Pancreas (tissue), 10 donors: ENCODE measurements at places on chromosomes 2 and 18. TPM values are rescaled to one million over a fixed set of nuclear protein-coding genes. Genes with fewer than 3 reads are reported as not detected.

- no peaks in the 10 kb centered on the region for H3K36me3 ChIP-seq
- H3K27ac ChIP-seq, result no peak overlapping the region
- H3K4me3 ChIP-seq, result no peak overlapping the region
- no peak for DNase-seq
- no peaks in the 10 kb centered on the region for H3K27me3 ChIP-seq
Measured at GRCh38 chr2:19675003-19675629, 226.7 kb downstream of the TTC32 start.

GRCh38 chr2:175161-175786, 88.6 kb downstream of the SH3YL1 start:
- no peaks in the 10 kb centered on the region for H3K4me1 ChIP-seq
- no peaks in the 10 kb centered on the region for H3K36me3 ChIP-seq
- no peak for DNase-seq
- H3K27me3 ChIP-seq, result no peaks in the 10 kb centered on the region
- H3K4me3 ChIP-seq, result no peak overlapping the region

DNA sequence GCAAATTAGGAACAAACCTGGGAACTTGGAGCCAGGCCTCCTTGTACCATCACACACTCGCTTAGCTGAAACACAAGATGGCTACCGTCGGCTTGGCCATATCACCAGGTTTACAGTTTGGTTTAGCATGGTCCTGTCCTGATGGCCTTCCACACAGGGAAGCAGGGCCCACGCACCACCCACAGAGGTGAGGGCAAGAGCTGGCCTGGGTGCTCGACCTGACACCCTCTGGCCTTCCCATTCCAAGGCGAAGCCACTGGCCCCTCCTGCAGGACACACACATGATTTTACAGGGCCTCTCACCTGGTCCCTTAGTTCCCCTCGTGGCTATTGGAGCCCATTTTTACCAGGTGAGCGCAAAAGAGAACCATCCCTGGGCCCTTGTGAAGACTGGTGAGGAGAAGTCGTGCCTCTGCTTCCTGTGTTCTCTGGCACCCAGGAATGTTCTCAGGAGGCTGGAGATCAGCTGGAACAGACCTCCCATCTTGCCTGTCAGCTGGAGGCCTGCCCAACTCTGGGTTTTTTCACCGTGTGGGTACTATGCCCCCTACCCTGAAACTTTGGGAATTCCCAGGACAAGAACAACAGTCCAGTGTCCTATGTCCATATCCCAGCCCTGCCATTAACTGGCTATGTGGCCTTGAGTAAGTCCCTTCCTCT, 53.0 kb upstream of the FOSL2 start:
- no peak overlapping the region for H3K4me3 ChIP-seq
- H3K27me3 ChIP-seq, result no peaks in the 10 kb centered on the region
- no peak overlapping the region for H3K27ac ChIP-seq
- no peaks in the 10 kb centered on the region for H3K36me3 ChIP-seq
- DNase-seq, result no peak
- H3K4me1 ChIP-seq, result peaks cover 25% of the 10 kb centered on the region

GRCh38 chr2:239762655-239763269, 262.4 kb downstream of the NDUFA10 start:
- no peak overlapping the region for H3K27ac ChIP-seq
- H3K36me3 ChIP-seq, result no peaks in the 10 kb centered on the region
- H3K4me1 ChIP-seq, result no peaks in the 10 kb centered on the region
- peaks cover 3% of the 10 kb centered on the region for H3K27me3 ChIP-seq

DNA sequence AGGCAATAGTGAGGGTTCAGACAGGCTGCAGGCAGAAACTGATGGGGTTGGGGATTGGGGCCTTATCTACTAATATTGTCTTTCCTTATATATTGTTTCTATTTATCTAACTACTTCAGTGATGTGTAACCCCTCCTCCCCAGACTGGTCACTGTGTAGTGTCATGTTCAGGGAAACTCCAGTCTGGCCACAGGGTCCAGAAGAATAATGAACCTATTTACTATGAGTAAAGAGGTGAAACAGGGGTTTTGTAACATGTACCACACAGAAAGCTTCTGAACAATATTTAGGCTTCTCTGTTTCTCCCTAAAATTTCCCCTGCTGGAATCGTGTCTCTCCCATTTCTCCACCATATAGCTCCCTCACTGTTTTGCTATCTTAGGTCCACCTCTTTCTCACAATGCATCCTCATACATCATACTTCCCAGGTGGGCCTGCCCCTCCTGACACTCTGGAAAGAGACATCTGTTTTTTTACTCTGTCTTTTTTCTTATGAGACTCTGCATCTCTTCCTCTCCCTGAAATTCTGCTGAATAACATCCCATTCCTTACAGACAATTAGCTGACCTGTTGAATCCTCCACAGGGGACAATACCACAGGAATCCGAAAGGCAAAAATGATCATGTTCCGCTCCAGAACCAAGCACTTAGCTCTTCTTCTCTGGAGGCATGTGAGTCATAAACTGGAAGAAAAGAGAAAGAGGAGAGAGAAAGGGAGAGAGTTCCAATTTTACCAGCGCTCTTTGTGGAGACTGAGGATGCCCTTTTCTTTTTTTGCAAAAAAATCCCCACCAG, 154.8 kb downstream of the ZEB2 start:
- no peak overlapping the region for H3K4me3 ChIP-seq
- H3K27ac ChIP-seq, result no peak overlapping the region
- no peaks in the 10 kb centered on the region for H3K36me3 ChIP-seq
- H3K27me3 ChIP-seq, result no peaks in the 10 kb centered on the region
- H3K4me1 ChIP-seq, result no peaks in the 10 kb centered on the region
- no peak for DNase-seq

DNA sequence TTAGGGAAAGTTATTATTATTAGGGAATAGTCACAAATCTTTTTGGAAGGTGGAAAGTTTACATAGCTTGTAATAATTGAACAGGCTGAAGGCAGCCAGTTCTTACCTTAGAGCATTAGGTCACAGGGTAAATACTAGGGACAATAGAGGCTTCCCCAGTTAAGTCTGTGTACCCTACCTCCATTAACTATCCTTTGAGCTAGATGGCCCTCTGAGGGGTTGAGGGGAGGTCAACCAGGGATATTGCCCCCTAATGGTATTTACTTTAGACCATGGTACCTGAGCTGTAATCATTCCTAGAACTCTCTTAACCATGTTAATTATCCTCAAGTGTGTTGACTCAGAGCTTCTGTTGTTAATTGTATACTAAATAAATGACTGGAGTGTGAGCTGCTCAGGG, 120.5 kb upstream of the SCN7A start:
- H3K4me3 ChIP-seq, result no peak overlapping the region
- no peak for DNase-seq
- H3K4me1 ChIP-seq, result no peaks in the 10 kb centered on the region
- no peaks in the 10 kb centered on the region for H3K36me3 ChIP-seq

- no peaks in the 10 kb centered on the region for H3K36me3 ChIP-seq
- no peaks in the 10 kb centered on the region for H3K4me1 ChIP-seq
- no peak overlapping the region for H3K4me3 ChIP-seq
- no peaks in the 10 kb centered on the region for H3K27me3 ChIP-seq
Measured at GRCh38 chr2:178917555-178917954, 110.3 kb upstream of the TTN start.

- H3K4me3 ChIP-seq, result no peak overlapping the region
- no peaks in the 10 kb centered on the region for H3K4me1 ChIP-seq
- H3K36me3 ChIP-seq, result no peaks in the 10 kb centered on the region
- H3K27ac ChIP-seq, result no peak overlapping the region
- DNase-seq, result peak; percentile 35
- no peaks in the 10 kb centered on the region for H3K27me3 ChIP-seq
Measured at GRCh38 chr2:25700221-25700660, 26.9 kb upstream of the DTNB start.

Gene FAM124B
- 0.09 TPM for total RNA-seq

Gene TXNDC2
- not detected for total RNA-seq

- no peak overlapping the region for H3K4me3 ChIP-seq
- no peak overlapping the region for H3K27ac ChIP-seq
- no peaks in the 10 kb centered on the region for H3K27me3 ChIP-seq
- no peak for DNase-seq
Measured at GRCh38 chr18:33459612-33460011, 19.1 kb upstream of the CCDC178 start.

GRCh38 chr2:27080140-27080469, 1.7 kb downstream of the EMILIN1 start:
- no peak overlapping the region for H3K27ac ChIP-seq
- H3K4me3 ChIP-seq, result no peak overlapping the region
- no peak for DNase-seq
- no peaks in the 10 kb centered on the region for H3K36me3 ChIP-seq

Gene FHOD3
- 4.3 TPM for total RNA-seq

Gene EPHA4
- total RNA-seq, result 1.5 TPM

- peaks cover 4% of the 10 kb centered on the region for H3K4me1 ChIP-seq
- DNase-seq, result no peak
- no peak overlapping the region for H3K4me3 ChIP-seq
- H3K27ac ChIP-seq, result no peak overlapping the region
- no peaks in the 10 kb centered on the region for H3K27me3 ChIP-seq
- no peaks in the 10 kb centered on the region for H3K36me3 ChIP-seq
Measured at GRCh38 chr2:149666809-149667320, 79.3 kb upstream of the MMADHC start.

GRCh38 chr2:112661656-112662305, 16.0 kb downstream of the SLC20A1 start:
- H3K36me3 ChIP-seq, result peaks cover 63% of the 10 kb centered on the region
- H3K27ac ChIP-seq, result no peak overlapping the region
- H3K4me1 ChIP-seq, result no peaks in the 10 kb centered on the region
- DNase-seq, result no peak
- H3K27me3 ChIP-seq, result no peaks in the 10 kb centered on the region

Gene ATP6V1B1
- 3.1 TPM for total RNA-seq

- no peak for DNase-seq
- H3K27ac ChIP-seq, result no peak overlapping the region
- no peaks in the 10 kb centered on the region for H3K36me3 ChIP-seq
- no peaks in the 10 kb centered on the region for H3K27me3 ChIP-seq
Measured at GRCh38 chr2:81250270-81250669, 945.7 kb upstream of the LRRTM1 start.

- no peaks in the 10 kb centered on the region for H3K27me3 ChIP-seq
- no peaks in the 10 kb centered on the region for H3K36me3 ChIP-seq
- no peak overlapping the region for H3K27ac ChIP-seq
- H3K4me1 ChIP-seq, result no peaks in the 10 kb centered on the region
Measured at GRCh38 chr2:241007111-241007510, 8.7 kb downstream of the SNED1 start.

DNA sequence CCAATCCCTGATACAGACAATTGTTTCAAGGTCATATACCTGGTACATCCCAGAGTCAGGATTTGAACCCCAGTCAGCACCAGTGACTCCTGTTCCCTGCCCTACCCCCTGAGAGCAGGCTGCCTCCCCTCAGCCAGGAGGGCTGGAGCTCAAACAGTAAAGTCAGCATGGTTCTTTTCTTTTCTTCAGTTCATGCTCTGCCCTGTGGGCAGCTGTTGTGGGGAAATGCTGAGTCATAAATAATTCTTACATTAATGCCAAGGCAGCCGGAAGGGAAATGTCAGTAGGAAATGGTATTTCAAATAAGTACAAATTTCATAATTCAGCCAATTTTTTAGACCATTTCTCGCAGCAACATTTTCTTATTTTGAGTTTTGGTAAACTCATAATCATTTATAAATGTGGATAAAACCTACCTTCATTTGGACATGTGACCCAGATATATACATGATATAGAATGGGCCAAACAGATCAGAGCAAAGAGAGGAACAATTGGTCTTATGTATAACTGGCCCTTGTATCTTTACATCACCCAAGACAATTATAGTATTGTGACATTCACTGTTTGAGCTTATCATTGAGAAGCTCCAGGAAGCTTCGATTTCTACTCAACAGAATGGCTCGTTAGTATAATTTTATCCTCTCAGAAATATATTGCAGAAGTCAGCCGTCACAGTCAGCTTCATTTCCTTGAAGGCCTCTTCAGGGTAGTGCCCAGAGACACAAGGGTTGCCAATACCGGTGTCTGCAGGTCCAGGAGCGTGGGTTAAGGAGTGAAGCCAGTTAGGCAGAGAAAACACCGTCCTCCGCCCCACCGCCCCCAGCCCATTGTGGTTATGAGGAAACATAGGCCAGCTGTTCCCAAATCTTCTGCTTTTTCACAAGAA, 28.0 kb upstream of the SCYGR1 start:
- no peaks in the 10 kb centered on the region for H3K36me3 ChIP-seq
- H3K4me1 ChIP-seq, result no peaks in the 10 kb centered on the region
- no peaks in the 10 kb centered on the region for H3K27me3 ChIP-seq
- no peak for DNase-seq
- no peak overlapping the region for H3K27ac ChIP-seq
- H3K4me3 ChIP-seq, result no peak overlapping the region

Gene CCDC68
- 4.2 TPM for total RNA-seq

Gene MEX3C
- 15.6 TPM for total RNA-seq
